ENCODE measurements at places on chromosomes 7 and 10.

- H3K4me1 ChIP-seq: peaks cover 10% of the 10 kb centered on the region
- DNase-seq: no peak
- H3K4me3 ChIP-seq: no peak overlapping the region
- no peaks in the 10 kb centered on the region for H3K36me3 ChIP-seq
These were observed 125.6 kb downstream of the CYP26A1 start for GRCh38 chr10:93199191-93199751.

- DNase-seq: no peak
- H3K27ac ChIP-seq: no peak overlapping the region
- H3K4me3 ChIP-seq: no peak overlapping the region
- no peaks in the 10 kb centered on the region for H3K36me3 ChIP-seq
- peaks cover 13% of the 10 kb centered on the region for H3K27me3 ChIP-seq
- H3K4me1 ChIP-seq: no peaks in the 10 kb centered on the region
These were observed 19.5 kb upstream of the ITPRID1 start for GRCh38 chr7:31494421-31494820.

GRCh38 chr10:24370877-24371276 lies 161.9 kb downstream of the KIAA1217 start:
- no peaks in the 10 kb centered on the region for H3K36me3 ChIP-seq
- no peak for DNase-seq
- H3K27me3 ChIP-seq: peaks cover 19% of the 10 kb centered on the region
- H3K4me1 ChIP-seq: no peaks in the 10 kb centered on the region
- no peak overlapping the region for H3K27ac ChIP-seq

GRCh38 chr7:46033592-46033991 lies 112.5 kb upstream of the IGFBP3 start:
- no peaks in the 10 kb centered on the region for H3K4me1 ChIP-seq
- H3K36me3 ChIP-seq: no peaks in the 10 kb centered on the region
- H3K27me3 ChIP-seq: no peaks in the 10 kb centered on the region
- H3K27ac ChIP-seq: no peak overlapping the region

DNA sequence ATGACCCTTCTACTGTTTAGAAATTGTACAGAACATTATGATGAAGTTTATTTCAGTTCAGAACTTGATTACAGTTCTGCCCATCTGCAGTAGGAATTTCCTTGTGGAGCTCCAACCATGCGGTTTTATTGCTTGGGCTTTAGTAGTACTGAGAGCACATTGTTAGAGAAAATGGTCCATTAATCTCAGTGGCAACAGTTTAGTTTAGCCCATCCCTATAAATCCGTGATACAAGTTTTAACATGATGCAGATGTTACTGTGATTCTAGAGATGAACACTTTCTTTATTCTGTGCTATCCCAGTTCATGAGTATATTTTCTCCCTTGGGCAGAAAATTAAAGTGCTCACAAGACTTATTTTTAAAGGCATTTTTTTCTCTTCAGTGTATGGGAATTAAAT lies 84.8 kb upstream of the FZD8 start:
- H3K27me3 ChIP-seq: peaks cover 5% of the 10 kb centered on the region
- H3K27ac ChIP-seq: no peak overlapping the region
- H3K36me3 ChIP-seq: no peaks in the 10 kb centered on the region
- no peak for DNase-seq

DNA sequence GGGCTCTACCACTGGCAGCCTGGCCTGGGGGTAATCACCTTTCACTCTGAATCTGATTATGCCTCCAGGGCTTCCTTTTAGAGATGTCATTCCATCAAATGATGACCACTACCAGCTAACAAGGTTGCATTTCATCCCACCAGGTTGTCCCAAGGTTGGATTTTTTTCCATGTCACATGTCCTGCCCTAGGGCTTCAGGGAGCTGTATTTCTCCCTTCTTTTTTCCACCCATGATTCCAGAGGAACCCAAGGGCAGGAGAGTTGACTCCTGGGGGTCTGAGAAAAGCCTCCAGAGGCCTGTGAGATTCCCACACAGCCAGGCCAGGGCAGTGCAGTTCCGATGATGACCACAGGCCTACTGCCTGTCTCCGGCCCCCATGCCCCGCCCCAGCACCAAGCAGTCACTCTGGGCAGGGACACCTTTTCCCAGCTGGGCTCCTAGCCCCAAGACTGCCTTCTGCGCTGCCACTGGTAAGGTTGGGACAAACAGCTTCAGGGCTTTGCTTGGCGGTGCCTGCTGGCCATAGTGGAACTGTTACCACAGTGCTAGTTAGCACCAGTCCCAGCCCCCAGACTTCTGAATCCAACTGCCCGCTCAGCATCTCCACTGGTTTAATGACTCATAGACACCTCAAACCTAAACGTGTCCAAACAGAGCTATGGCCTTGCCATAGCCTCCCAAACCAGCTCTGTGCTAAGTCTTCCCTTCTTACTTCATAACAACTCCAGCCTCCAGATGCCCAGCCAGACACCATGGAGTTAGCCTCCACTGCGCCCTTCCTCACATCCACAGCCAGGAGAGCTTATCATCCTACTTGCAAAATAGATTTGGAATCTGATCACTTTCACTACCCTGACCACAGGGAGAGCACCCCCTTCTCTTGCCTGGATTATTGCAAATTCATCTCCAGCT lies 133.7 kb downstream of the ARHGAP22 start:
- no peak overlapping the region for H3K4me3 ChIP-seq
- H3K4me1 ChIP-seq: peaks cover 4% of the 10 kb centered on the region
- H3K27me3 ChIP-seq: no peaks in the 10 kb centered on the region

- no peak for DNase-seq
- no peaks in the 10 kb centered on the region for H3K4me1 ChIP-seq
- H3K27me3 ChIP-seq: peaks cover 61% of the 10 kb centered on the region
- no peak overlapping the region for H3K27ac ChIP-seq
These were observed 563.4 kb downstream of the KCNMA1 start for GRCh38 chr10:77074104-77074624.

DNA sequence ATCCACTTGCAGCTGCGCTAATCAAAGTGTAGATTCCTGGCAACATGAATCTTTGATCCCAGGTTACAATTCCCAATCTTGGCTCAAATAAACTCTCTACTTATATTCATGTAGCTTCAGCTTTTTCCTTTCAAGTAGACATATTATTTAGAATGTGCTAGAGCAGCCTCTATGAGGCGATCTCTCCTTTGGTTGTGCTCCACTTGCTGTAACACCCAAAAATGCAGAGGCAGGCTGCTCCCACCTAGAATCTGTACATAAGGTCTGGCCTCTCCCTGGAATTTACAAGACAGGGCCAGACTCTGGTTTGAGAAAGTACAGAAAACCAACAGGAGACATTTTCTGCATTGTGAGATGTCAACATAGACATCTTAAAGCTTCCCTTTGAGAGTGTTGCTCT lies 23.1 kb downstream of the ZNF107 start:
- H3K4me3 ChIP-seq: no peak overlapping the region
- H3K36me3 ChIP-seq: peaks cover 14% of the 10 kb centered on the region
- no peak overlapping the region for H3K27ac ChIP-seq
- DNase-seq: no peak
- no peaks in the 10 kb centered on the region for H3K27me3 ChIP-seq
- H3K4me1 ChIP-seq: no peaks in the 10 kb centered on the region

GRCh38 chr10:29479081-29479925 lies 155.5 kb downstream of the SVIL start:
- H3K36me3 ChIP-seq: no peaks in the 10 kb centered on the region
- DNase-seq: no peak
- no peak overlapping the region for H3K27ac ChIP-seq

DNA sequence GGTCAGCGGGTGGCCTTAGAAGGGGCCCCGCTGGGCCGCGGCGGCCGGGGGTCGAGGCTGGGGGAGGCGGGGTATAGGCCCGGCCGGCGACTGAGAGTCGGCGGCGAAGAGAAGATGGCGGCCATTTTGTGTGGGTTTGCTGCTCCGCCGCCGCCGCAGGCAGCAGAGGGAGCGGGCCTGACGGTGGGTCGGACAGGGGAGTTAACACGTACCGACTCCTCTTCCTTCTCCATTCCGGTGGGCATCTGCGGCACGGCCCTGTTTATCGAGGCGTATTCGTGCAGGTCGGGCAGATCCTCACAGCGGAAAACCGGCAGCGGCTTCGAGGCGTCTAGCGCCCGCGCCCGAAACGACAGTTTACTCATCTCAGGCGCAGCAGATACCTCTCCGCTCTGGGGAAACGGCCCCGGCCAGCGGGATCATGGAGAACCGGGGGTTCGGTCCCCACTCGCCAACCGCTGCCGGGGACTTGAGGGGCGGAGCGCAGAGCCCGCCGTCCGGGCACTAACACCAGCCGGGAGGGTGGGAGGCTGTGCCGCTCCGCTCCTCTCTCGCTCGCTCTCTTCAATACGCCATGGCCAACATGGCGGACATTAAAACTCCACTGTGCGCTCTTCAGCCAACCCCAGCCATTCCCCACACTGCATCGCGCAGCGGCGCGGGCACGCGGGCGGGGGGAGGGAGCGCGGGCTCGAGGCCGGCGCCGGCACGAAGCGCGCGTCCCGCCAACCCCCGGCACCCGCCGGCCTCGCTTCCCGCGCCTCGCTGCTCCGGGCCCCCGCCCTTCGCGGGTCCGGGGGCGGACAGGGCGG lies at the start of gene EPC1:
EPC1 (minus strand) TSS at position 608 of the 812 bp plus-strand sequence; CDS start at position 365, 243 bp downstream.
- DNase-seq: peak; percentile 71
- no peaks in the 10 kb centered on the region for H3K36me3 ChIP-seq
- peaks cover 4% of the 10 kb centered on the region for H3K4me1 ChIP-seq
- peak within 1 kb of the TSS; percentile 100 for H3K27ac ChIP-seq
- H3K27me3 ChIP-seq: no peaks in the 10 kb centered on the region

DNA sequence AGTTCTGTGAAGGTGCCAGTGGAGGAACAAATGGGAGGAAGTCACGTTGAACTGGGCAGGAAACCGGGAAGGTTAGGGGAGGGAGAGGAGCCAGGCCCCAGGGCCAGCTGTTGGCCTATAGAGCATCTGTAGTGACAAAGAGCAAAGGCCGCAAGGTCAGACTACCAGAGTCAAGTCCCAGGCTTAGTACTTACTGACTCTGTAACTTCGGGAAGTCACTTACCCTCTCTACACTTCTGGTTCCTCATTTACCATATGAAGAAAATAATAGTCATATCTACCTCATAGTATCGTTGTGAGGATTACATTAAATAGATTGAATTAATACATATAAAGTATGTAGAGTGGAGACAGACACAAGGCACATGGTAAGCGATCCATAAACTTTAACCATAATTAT lies 101.8 kb upstream of the FZD1 start:
- no peaks in the 10 kb centered on the region for H3K36me3 ChIP-seq
- H3K4me1 ChIP-seq: no peaks in the 10 kb centered on the region
- no peak overlapping the region for H3K27ac ChIP-seq
- no peaks in the 10 kb centered on the region for H3K27me3 ChIP-seq
- no peak for DNase-seq

- no peak for DNase-seq
- H3K4me1 ChIP-seq: no peaks in the 10 kb centered on the region
- H3K4me3 ChIP-seq: no peak overlapping the region
- H3K27me3 ChIP-seq: no peaks in the 10 kb centered on the region
- H3K27ac ChIP-seq: no peak overlapping the region
These were observed 13.5 kb downstream of the TBXAS1 start for GRCh38 chr7:139842401-139843210.

GRCh38 chr7:25037325-25037724 lies 57.3 kb upstream of the OSBPL3 start:
- no peak for DNase-seq
- H3K27me3 ChIP-seq: no peaks in the 10 kb centered on the region
- H3K4me1 ChIP-seq: no peaks in the 10 kb centered on the region
- H3K27ac ChIP-seq: no peak overlapping the region
- no peak overlapping the region for H3K4me3 ChIP-seq

DNA sequence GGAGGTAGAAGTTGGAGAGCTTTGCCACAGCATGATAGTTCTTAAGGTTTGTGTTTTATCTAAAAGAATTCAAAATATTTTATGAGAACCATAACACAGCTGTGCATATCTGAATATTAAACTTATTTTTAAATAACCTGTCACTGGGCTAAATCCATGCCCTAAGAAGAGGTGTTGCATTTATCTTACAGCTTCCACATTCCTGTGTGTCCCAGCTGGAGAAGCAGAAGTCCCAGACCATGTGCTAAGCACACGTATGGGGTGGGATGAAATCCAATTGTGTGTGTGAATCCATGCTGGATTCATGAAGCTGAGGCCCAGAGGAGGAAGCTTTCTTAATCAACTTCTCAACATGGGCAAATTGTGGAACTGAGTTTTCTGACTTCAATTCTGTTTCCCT lies 121.5 kb downstream of the PKD1L1 start:
- H3K27me3 ChIP-seq: peaks cover 5% of the 10 kb centered on the region
- H3K36me3 ChIP-seq: no peaks in the 10 kb centered on the region
- no peak overlapping the region for H3K27ac ChIP-seq

GRCh38 chr10:66095610-66096009 lies 830.2 kb upstream of the LRRTM3 start:
- no peaks in the 10 kb centered on the region for H3K4me1 ChIP-seq
- DNase-seq: no peak
- H3K36me3 ChIP-seq: no peaks in the 10 kb centered on the region

GRCh38 chr7:43475983-43476382 lies 106.9 kb upstream of the STK17A start:
- H3K27ac ChIP-seq: no peak overlapping the region
- no peaks in the 10 kb centered on the region for H3K36me3 ChIP-seq
- DNase-seq: no peak
- H3K4me1 ChIP-seq: no peaks in the 10 kb centered on the region
- no peaks in the 10 kb centered on the region for H3K27me3 ChIP-seq

DNA sequence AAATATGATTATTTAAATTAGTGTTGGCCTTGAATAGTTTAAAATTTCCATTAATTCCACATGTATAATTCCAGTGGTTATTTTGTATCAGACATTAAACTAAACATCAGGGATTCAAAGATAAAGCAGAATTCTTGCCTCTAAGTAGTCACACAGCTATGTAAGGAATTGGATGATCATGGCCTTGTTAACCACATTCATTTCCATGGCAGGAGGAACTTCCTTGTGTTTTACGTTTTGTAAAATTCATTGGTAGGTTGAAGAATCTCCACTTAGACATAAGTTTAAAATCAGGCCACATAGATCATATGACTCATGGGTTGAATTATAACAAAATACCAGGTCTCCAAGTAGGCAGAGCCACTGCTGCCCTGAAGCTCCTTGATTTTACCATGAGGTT lies 289.7 kb downstream of the PLXDC2 start:
- no peaks in the 10 kb centered on the region for H3K36me3 ChIP-seq
- DNase-seq: no peak
- no peak overlapping the region for H3K4me3 ChIP-seq
- no peaks in the 10 kb centered on the region for H3K27me3 ChIP-seq
- no peak overlapping the region for H3K27ac ChIP-seq
